ENCODE measurements at places on chromosomes 4 and X. TPM values are rescaled to one million over a fixed set of nuclear protein-coding genes. Genes with fewer than 3 reads are reported as not detected.

The PAK3 gene
- total RNA-seq, result not detected

The RBM46 gene
- total RNA-seq, result not detected

The PPAT gene
- total RNA-seq, result 18.1 TPM

The SLC10A4 gene
- 7.5 TPM for total RNA-seq

The CFAP99 gene
- not detected for total RNA-seq

The GYPE gene
- total RNA-seq, result not detected

The PAGE4 gene
- not detected for total RNA-seq

The RBMXL3 gene
- total RNA-seq, result not detected

The CXCL10 gene
- total RNA-seq, result not detected

The CDKN2AIP gene
- total RNA-seq, result 10.2 TPM

The TKTL2 gene
- not detected for total RNA-seq

The TBX22 gene
- total RNA-seq, result not detected

The SSX4B gene
- not detected for total RNA-seq

The CXCL3 gene
- 4.8 TPM for total RNA-seq

The RRH gene
- not detected for total RNA-seq

The RBM41 gene
- total RNA-seq, result 11.2 TPM

The RHOXF1 gene
- total RNA-seq, result not detected

The KCNE5 gene
- 0.24 TPM for total RNA-seq

The NPY1R gene
- total RNA-seq, result 0.19 TPM

The STARD8 gene
- 1.7 TPM for total RNA-seq

The HSFX2 gene
- 0.27 TPM for total RNA-seq

The PNMA6F gene
- total RNA-seq, result not detected

The L1CAM gene
- total RNA-seq, result 18.2 TPM

The TLR6 gene
- total RNA-seq, result 2.3 TPM

The SMIM10L2A gene
- total RNA-seq, result 0.11 TPM

The EVC2 gene
- 1.8 TPM for total RNA-seq

The ZNF718 gene
- total RNA-seq, result 0.55 TPM

The FAM200B gene
- 32.6 TPM for total RNA-seq

The TREX2 gene
- total RNA-seq, result 1.5 TPM

The MAGEE1 gene
- 3.5 TPM for total RNA-seq

The PABPC1L2A gene
- not detected for total RNA-seq

The GABRA4 gene
- not detected for total RNA-seq

The SHROOM2 gene
- total RNA-seq, result 0.73 TPM

The NAP1L5 gene
- 1.8 TPM for total RNA-seq

The DCAF4L1 gene
- total RNA-seq, result 0.19 TPM

The PPP2R2C gene
- total RNA-seq, result 36.4 TPM

The FGFR3 gene
- total RNA-seq, result 1.9 TPM

The ODAPH gene
- total RNA-seq, result not detected

The ALAS2 gene
- total RNA-seq, result not detected

The MPC1L gene
- not detected for total RNA-seq

The CACNA1F gene
- total RNA-seq, result not detected

The FGA gene
- 16.0 TPM for total RNA-seq
